GM04504 (cell line): ENCODE measurements at places on chromosomes 2 and 18.
A peak's percentile ranks its signal among the peaks of the same experiment; 100 is the strongest.

- no peak for DNase-seq
Measured at GRCh38 chr18:24459772-24460171, 665 bp upstream of the HRH4 start.

- DNase-seq = no peak
Measured at GRCh38 chr2:84386336-84387040, 72.6 kb downstream of the SUCLG1 start.

DNA sequence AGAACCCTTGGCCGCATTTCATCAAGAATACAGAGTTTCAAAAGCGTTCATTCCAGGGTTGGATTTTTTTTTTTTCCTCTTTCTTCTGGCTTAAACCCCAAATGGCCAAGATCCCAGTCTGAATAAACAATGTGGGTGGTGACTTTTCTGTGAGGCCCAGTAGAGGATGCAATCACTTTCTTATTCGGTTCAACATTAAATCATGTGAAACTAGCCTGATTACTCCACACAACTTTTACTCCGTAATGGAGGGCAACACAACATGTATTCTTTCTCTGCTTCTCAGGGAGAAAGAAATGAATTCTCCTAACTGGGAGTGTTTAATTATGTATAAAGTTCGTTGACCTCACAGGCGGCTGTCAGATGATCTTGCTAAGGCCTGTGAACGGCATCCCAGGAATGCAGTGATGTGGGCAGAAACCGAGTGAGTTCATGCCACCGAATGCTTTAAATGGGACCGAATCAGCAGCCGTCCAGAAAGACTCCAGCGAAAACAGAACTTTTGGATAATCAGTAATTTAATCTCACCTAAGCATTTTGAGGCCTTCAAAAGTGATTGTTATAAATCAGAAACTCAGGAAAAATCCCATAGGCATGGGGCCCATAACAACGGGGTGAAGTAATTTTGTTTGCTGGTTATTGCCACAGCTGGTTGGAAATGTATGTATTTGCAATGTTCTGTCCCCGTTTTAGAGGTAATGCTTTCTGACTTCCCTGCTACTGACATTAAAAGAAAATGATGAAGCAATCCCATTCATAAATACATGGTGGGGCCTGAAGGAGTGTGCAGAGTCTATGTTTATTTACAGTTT is 81.5 kb downstream of the BCL2 start:
- peak; percentile 74 for DNase-seq

DNA sequence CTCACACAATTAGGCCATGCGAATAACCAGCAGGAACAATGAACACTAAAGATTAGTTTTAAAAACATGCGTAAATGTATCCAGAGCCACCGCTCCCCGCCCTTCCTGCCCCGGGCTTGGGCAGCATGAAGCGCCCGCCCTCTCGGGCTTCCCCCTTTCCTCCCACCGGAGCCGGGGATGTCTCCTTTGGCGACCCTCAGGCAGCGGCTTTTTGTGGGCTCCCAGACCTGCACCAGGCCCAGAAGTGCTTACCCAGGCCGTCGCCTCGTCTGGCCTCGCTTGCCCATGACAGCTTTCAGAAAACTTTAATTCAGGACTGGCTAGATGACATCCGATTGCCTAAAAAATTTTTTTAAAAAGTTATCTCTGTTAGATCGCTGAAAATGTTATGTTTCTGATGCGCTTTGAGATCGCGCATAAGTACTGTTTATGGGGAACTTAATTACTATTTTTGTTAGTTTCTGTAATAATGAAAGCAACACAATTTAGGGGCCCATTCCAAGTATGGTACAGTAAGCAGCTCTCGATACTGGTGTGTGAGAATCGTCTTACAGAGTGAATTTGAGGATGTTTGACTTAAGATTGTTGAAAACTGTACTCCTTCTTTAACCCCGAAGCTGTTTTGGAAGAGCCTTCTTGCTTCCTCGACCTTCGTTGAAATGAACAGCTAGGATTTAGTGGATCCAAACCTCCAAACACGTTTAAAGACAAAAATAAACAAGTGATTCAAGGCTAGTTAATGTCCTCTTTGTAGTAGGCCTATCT is 1.1 kb downstream of the MAP3K20 start:
- DNase-seq = no peak

GRCh38 chr2:38602136-38602731 is 494 bp downstream of the HNRNPLL start:
- DNase-seq = no peak

- DNase-seq = no peak
Measured at GRCh38 chr18:55407774-55408535, 180.0 kb downstream of the TCF4 start.

- no peak for DNase-seq
Measured at GRCh38 chr2:147311058-147311430, 533.8 kb upstream of the ACVR2A start.

DNA sequence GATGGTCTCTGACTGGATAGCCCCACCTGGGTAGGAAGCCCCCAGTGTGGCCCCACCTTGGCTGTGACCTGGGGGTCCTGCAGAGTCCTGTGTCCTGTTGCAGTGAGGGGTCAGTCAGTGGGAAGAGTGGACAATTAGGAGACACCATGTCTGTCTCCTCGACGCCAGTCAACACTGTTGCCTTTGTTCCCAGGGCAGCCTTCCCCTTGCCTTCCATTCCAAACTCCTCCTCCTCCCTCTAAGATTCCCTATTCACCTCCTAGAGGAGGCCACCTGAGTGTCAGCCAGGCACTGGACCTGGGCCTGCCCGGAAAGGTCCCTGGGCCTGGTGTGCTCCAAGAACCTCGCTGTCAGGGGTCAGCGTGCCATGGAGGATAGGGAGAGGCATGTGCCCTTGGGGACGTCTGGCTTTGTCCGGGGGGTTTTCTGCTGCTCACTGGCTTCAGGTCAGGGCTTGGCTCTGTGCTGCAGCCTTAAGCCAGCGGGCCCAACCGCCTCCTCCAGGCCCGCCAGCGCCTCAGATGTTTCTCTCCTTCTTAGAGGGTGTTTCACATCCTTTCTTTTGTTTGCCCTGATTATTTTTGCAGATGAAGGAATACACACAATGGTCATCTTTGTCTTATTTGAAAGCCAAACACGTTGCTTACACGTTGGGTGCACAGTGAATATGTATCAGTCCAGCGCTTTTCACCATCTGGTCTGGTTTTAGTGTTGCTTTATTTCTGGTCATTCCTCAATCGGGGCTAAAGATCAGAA is 68.9 kb downstream of the HPCAL1 start:
- no peak for DNase-seq

GRCh38 chr2:68189991-68190784 is 32.5 kb downstream of the PNO1 start:
- no peak for DNase-seq

DNA sequence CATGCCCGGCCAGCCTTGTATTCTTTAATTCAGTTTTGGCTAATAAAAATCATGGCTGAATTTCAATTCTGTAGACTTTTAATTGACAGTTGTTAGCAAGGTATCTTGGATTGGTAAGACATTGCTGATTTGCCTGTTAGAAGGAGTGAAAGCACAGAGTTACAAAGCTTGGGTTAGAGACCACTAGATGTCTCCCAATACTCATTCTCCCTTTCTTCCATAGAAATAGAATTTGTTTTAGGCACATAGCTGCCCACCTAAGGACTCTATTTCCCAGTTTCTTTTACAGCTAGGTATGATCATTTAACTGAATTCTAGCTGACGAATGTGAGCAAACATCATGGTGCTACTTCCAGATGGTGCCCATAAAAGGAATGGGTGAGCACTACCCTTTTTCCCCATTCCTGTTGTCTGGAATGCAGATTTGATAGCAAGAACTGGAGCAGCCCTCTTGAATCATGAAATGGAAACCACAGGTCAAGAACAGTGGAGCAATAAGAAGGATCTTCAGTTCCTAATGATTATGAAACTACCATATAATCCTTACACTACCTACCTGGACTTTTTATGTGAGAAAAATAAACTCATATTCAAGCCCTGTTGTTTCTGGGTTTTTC is 17.5 kb downstream of the PECR start:
- DNase-seq = no peak

DNA sequence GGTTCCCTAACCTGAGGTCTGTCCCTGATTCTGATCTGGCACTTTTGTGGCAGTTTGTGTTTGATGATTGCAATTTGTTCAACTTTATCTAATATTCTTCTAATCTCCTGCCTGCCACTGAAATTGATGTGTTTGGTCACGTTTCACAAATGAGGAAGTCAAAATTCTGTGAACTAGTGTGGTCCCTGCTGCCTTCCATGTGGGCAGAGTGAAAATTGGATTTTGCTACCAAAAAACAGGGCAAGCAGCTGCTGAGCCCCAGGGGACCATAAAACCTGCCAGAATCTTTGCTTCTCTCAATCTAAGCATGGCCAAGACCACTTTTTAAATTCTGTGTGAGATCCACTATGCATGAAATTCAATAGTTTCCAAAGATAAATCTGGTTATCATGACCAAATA is 195.5 kb upstream of the CYRIA start:
- DNase-seq = no peak

DNA sequence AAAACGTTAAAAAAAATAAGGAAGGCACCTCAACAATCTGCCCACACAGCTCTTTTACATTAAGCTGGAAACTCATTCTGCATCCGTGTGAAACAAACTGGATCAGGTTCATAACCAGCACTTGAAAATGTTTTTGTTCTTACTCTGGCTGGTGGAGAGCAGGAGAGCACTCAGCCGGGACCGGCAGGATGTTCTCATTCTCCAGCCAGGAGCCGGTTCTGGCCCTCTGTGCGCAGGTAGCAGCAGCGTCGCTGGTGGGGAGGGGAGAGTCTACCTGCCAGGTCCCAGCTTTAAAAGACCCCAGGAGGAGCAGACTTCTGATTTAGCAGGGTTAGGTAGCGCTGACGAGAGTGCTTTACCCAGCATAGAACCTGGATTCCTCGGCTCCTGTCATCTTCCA is 834.9 kb upstream of the SALL3 start:
- no peak for DNase-seq

DNA sequence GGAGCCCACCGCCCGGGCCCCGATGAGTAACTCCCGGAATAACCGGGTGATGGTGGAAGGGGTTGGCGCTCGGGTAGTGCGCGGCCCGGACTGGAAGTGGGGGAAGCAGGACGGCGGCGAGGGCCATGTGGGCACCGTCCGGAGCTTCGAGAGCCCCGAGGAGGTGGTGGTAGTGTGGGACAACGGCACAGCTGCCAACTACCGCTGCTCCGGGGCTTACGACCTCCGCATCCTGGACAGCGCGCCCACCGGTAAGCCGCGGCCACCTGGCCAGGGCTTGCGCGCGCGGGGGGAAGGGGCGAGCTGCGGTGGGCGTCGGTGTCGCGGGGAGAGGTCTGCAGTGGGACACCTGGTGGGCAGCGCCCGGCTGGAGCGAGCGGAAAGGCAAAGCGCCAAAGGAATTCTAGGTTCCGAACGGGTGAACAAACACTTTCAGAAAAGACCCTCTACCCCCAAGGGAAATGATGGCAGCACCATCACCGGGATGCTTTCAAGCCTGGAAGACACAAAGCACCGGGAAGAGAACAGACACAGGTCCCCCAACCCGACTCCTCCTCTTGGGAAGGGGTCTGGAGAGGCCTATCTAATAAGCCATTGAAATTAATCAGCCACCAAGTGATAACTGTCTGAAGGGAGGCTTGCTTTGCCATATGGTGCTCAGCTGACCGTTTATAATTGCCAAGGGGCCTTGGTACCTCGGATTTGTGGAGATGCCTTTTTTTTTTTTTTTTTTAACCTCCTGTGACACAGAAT is 1.1 kb downstream of the MIB1 start:
- no peak for DNase-seq

- no peak for DNase-seq
Measured at GRCh38 chr2:180456801-180457200, 449.7 kb upstream of the CWC22 start.

GRCh38 chr18:42196651-42197050 is 241.6 kb downstream of the PIK3C3 start:
- DNase-seq = peak; percentile 10

DNA sequence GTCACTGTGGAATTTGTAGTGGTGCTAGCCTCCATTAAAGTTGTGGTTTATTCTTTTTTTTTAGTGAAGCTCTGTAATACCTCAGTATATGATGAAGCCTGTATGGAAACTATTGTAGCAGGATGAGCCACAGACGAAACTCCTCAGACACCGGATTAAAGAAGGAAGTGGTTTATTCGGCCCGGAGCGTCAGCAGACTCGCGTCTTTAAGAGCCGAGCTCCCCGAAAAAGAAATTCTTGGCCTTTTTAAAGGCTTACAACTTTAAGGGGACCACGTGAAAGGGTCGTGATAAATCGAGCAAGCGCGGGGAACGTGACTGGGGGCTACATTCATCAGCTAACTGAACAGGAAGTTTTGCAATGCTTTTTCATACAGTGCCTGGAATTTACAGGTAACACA is 8.1 kb upstream of the CCL20 start:
- no peak for DNase-seq

DNA sequence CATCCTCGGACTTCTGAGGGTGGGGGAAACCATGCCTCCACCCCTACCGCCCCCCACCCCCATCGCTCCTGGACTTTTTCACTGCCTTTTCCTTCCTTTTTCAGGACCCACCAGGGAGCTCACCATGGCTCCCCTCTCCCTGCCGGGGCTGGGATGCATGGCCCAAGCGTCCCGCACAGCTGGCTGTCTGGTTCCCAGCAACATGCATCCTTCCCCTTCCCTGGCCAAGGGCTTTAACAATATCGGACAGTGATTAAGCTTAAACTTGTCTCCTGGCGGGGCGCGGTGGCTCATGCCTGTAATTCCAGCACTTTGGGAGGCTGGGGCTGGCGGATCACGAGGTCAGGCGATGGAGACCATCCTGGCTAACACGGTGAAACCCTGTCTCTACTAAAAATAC is 44.1 kb downstream of the MRO start:
- DNase-seq = no peak

- DNase-seq = no peak
Measured at GRCh38 chr2:96505231-96505889, at the start of gene NEURL3. Gene NEURL3, minus strand, starts transcription at chr2:96505357. Its CDS starts 71 bp downstream, at chr2:96505286.

- no peak for DNase-seq
Measured at GRCh38 chr2:171985076-171985475, 14.7 kb upstream of the METAP1D start.

DNA sequence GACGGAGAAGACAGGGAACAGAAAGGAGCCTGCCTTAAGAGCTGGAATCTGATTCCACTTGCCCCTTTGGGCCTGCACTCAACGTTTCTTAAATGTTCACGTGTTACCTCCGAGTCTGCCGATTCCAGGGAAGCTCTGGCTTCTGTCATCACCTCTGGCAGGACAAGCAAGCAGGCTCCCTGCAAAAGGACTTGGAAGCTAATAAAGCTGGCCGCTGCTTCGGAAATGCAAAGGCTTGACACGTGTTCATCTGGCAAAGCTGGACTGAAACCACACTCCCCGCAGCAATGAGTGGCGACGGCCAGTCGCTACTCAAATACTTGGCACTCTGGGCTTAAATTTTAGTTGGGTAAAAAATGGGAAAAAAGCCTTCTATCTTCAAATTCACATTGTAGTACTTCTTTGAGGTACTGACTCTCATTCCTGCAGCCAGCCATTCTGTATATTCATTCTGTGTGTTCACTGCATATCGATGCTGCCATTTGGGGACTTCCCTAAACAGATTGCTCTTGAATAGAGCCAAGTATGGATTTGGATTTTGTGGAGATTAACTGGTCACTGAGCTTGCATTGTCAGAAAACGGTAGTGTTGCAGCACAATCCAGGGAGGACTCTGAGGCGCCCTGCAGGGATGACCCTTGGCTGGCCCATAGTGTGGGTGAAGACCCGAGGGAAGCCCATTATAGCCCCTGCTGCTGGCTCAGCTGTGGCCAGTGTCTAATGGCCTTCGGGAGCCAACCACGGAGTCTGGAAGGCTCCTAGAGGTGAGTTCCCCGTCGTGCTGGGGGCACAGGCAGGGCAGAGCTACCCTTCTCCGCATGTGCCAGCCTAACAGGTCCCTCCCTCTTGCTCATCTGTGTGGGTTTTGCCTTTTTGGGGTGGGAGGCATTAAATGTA is 231.5 kb downstream of the PRKCE start:
- peak; percentile 42 for DNase-seq

GRCh38 chr2:181457741-181458425 is 697 bp downstream of the ITGA4 start:
- no peak for DNase-seq
